ENCODE measurements at places on chromosomes 16 and 17.

DNA sequence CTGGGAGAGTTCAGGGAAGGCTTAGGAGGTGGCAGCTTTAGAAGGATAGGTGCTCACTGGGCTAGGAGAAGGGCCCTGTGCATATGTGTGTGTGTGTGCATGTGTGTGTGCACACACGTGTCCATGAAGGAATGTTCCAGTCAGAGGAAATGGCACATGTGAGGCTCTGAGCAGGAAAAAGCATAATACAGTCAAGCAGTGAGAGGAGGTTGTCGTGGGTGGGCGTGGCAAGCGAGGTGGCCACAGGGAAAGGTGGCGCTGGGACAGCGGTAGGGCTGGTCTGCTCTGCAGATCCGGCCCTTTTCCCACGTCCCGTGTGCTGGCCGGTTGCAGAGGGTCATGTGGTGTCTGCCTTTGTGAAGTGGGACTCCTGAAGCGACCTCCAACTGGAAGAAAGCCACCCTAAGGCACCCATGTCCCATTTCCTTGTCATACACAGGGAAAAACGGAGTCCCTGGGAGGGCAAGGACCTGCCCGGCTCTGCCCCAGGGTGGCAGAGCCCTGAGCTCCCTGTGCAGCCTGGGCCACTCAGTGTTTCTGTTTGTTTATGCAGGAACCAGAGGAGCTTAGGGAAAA, 40.1 kb downstream of the NT5M start:
- DNase-seq, result no peak

- peak; percentile 11 for DNase-seq
Observed at GRCh38 chr16:69329369-69330285, 761 bp downstream of the PDF start.

DNA sequence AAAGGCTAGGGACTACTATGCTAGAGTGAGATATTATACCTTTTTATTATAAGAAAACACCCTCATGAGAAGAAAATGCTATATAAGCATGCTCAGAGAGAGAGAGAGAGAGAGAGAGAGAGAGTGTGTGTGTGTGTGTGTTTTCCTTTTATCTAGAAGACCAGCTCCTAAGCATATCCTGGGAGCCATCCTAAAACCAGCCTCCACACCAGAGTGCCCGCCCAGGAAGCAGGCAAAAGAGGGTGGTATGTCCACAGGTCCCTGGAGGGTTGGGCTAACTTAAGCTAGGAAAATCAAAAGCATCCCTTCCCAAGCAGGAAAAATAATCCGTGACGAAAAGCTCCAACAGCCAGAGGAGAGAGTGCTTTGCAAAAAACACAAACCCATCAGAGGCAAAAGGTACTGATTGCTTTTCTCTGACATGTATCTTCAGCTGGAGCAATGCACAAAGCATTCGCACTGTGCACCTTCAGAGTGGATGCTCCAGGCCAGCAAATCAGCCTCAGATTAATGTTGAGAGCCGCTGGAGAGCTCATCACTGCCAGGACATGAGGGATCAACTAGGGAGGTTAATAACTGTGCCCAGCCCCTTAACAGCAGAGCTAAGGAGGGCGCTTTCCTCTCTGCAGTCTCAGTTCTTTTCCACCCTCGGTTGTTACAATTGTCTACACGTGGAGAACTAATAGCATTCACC, 125.1 kb downstream of the SLC39A11 start:
- no peak for DNase-seq

- no peak for DNase-seq
Observed at GRCh38 chr16:79104567-79104966, 496.0 kb downstream of the MAF start.

GRCh38 chr17:80596760-80597608, 52.3 kb downstream of the RPTOR start:
- no peak for DNase-seq

DNA sequence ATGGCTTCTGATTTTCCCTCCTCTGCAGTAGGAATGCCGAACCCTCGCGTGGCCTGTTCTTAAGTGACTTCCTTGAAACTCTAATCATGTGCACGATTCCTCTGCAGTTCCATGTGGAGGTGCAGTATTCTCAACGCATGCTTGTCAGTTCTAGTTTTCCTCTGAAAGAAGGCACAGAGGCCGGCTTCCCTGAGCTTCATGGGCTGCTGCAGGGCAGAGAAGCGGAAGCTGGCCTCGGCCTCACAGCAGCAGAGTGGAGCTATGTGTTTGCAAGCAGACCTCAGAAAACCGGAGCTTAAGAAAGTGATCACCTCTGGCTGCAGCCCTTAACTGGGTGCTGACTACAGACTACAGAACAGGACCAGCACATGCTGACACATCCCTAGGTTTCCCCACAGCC, 500.7 kb downstream of the GRIN2A start:
- no peak for DNase-seq

- peak; percentile 47 for DNase-seq
Observed at GRCh38 chr16:86509759-86510464, 415 bp upstream of the FOXF1 start.

DNA sequence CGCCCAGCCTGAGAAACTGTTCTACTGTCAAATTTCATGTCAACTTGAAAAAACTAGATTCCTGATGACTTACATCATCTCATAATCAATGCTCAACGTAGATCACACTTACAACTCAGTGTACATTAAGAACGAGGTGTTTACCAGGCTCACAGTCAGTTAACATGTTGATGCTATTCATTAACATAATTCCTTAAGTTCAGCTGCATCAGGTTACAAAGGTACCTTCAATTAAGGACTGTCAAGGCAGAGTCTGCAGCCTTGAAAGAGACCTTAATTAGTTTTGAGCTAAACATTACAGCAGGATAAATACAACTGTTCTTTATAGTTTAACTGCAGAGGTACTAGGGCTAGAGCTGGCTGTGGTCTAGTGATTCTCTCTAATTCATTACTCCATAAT, 1.9 kb downstream of the GNA13 start:
- DNase-seq, result no peak

Measured in suppressor macrophage treated with lipopolysaccharide for 1 hour (primary cell).